ENCODE measurements at places on chromosomes 1 and 21. TPM values are rescaled to one million over a fixed set of nuclear protein-coding genes. Genes with fewer than 3 reads are reported as not detected.
A peak's percentile ranks its signal among the peaks of the same experiment; 100 is the strongest.

DNA sequence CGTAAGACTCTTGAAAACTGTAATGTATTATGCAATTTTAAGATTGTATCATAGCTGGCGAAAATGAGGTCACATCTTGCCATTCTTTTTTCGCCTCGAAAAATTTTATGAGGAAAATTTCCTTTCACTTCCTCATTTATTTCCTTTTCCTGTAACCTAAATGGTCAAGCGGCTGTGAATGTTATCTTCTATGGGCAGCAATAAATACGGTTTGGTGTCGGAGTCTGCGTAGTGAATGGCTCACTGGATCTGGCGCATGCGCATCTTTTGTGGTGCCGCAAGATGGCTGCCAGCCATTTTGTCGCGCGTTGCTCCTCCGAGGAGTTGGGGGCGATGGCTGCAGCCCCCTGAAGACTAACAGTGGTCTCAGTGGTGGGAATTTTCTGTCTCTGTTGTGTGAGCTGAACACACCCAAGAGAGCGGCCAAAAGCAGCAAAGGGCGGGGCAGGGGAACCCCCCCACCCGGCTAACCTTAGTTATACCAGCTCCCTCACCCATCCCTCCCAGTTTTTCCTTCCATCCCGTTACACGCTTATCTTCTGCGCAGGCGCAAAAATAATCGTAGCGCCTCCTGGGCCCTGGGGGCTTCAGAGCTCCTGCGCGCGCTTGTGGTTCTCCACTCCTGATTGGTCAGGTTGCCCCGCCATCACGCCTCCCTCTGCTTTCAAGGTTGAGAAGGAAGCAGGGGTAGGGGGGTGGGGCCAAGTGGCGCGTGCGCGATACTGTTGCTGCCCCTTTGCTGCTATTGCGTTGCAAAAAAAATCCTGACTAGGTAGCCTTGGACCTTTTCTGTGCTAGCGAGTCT is at the start of gene RPRD2:
Gene RPRD2, plus strand, starts transcription at position 722 of the 805 bp plus-strand sequence. CDS start 568 bp downstream, outside the sequence.
- H3K27ac ChIP-seq, result peak within 1 kb of the TSS; percentile 97
- no peaks in the 10 kb centered on the region for H3K27me3 ChIP-seq
- DNase-seq, result peak; percentile 99
- no peaks in the 10 kb centered on the region for H3K36me3 ChIP-seq

GRCh38 chr1:156638189-156638985 is 3.5 kb upstream of the BCAN start:
- H3K4me1 ChIP-seq, result peaks cover 20% of the 10 kb centered on the region
- no peak overlapping the region for H3K27ac ChIP-seq
- H3K27me3 ChIP-seq, result peaks cover 13% of the 10 kb centered on the region
- no peak overlapping the region for H3K4me3 ChIP-seq
- no peak for DNase-seq

Gene FTCD
- total RNA-seq, result not detected

- peak; percentile 74 for DNase-seq
- H3K36me3 ChIP-seq, result no peaks in the 10 kb centered on the region
- no peak overlapping the region for H3K27ac ChIP-seq
- H3K4me3 ChIP-seq, result no peak overlapping the region
Observed at GRCh38 chr21:37710546-37711285, 205.5 kb downstream of the KCNJ6 start.

DNA sequence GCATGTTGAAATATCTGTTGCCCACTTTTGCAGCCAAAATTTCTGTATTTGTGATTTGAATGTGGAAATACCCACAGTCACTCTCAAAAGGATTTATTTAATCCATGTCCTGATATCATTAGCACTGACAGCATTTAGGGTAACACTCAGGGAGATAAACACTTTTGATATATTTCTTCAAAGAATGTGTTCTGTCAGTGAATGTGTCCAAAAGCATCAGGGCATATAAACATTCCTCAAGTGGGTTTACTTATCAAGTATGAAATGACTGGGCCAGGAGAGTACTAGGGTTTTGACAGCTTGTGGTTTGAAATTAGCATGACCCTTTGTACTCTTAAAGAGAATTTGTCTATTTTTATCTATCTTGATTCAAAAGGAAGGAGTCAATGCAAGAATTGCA is 1302.1 kb upstream of the ADGRL2 start:
- DNase-seq, result no peak
- no peaks in the 10 kb centered on the region for H3K27me3 ChIP-seq
- no peak overlapping the region for H3K27ac ChIP-seq
- no peaks in the 10 kb centered on the region for H3K4me1 ChIP-seq

- peak overlapping the region; percentile 74 for H3K27ac ChIP-seq
- DNase-seq, result peak; percentile 85
- H3K27me3 ChIP-seq, result no peaks in the 10 kb centered on the region
- peaks cover 76% of the 10 kb centered on the region for H3K4me1 ChIP-seq
- H3K36me3 ChIP-seq, result no peaks in the 10 kb centered on the region
Observed at GRCh38 chr1:67735806-67736627, 51.0 kb downstream of the GADD45A start.

DNA sequence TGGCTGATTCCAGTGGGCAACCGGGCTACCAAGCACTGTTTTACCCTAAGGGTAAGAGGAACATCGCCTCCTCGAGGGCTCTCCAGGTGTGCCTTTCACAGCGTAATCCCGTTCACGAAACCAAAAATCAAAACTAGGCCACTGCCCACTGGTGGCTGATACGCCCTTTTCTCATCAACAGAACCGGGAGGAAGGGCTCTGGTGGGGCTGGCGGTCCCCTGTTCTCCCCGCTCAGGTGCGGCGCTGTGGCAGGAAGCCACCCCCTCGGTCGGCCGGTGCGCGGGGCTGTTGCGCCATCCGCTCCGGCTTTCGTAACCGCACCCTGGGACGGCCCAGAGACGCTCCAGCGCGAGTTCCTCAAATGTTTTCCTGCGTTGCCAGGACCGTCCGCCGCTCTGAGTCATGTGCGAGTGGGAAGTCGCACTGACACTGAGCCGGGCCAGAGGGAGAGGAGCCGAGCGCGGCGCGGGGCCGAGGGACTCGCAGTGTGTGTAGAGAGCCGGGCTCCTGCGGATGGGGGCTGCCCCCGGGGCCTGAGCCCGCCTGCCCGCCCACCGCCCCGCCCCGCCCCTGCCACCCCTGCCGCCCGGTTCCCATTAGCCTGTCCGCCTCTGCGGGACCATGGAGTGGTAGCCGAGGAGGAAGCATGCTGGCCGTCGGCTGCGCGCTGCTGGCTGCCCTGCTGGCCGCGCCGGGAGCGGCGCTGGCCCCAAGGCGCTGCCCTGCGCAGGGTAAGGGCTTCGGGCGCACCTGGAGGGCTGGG is at the start of gene IL6R:
Gene IL6R, plus strand, starts transcription at position 360 of the 763 bp plus-strand sequence. Its CDS starts 287 bp downstream, at position 647.
- H3K27ac ChIP-seq, result peak within 1 kb of the TSS; percentile 99
- peak; percentile 95 for DNase-seq
- peak within 1 kb of the TSS; percentile 65 for H3K4me3 ChIP-seq
- peaks cover 55% of the 10 kb centered on the region for H3K4me1 ChIP-seq
- no peaks in the 10 kb centered on the region for H3K36me3 ChIP-seq

DNA sequence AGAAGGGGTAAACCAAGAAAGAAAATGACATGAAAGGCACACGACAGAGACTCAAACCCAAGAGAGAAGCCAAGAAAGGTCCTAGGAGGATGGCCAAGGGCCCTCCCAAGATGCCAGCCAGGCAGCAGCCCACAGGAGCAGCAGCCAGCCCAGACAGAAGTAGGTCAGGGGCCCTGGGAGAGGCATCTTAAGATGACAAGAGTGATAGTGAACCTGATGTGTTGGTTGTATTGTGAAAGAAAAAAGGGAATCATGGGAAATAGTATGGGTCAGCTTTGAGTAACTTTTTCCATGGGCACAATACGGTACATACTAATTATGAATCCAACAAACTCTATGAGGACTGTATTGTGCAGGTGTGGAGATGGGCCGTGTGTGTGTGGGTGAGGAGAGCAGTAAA is 3.3 kb downstream of the CCSAP start:
- no peaks in the 10 kb centered on the region for H3K36me3 ChIP-seq
- no peak for DNase-seq
- no peak overlapping the region for H3K4me3 ChIP-seq

- no peak overlapping the region for H3K4me3 ChIP-seq
- no peaks in the 10 kb centered on the region for H3K27me3 ChIP-seq
- H3K27ac ChIP-seq, result no peak overlapping the region
- H3K36me3 ChIP-seq, result no peaks in the 10 kb centered on the region
Observed at GRCh38 chr1:162922201-162922600, 61.2 kb upstream of the CCDC190 start.

Gene MATN1
- not detected for total RNA-seq

Gene AZIN2
- total RNA-seq, result 10.4 TPM

- DNase-seq, result no peak
- no peaks in the 10 kb centered on the region for H3K36me3 ChIP-seq
- peaks cover 21% of the 10 kb centered on the region for H3K4me1 ChIP-seq
- no peaks in the 10 kb centered on the region for H3K27me3 ChIP-seq
- no peak overlapping the region for H3K4me3 ChIP-seq
Observed at GRCh38 chr1:9700340-9700739, 48.8 kb downstream of the PIK3CD start.

DNA sequence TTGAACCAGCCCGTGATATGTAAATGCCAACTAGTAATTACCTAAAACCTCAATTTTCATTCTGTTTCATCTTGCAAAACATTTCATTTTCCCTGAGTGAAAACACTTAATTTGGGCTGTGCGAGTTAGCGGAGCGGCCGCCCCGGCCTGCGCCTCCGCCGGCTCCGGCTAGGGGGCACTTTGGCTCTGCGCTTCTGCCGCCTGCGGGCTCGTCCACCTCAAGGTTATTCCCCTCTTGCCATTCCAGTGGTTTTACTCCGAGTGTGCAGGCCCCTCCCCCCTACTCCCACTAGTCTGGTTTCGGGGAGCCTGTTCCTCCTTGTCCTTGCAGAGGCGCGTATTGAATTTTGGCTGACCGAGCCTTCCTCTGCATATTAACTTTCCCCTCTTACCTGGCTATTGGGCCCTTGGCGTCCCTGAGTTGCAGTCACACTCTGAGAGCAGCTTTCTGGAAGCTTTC is 55.6 kb downstream of the PEX14 start:
- H3K4me3 ChIP-seq, result no peak overlapping the region
- DNase-seq, result peak; percentile 85
- H3K36me3 ChIP-seq, result no peaks in the 10 kb centered on the region

- no peaks in the 10 kb centered on the region for H3K27me3 ChIP-seq
- H3K27ac ChIP-seq, result peak overlapping the region; percentile 97
- peak overlapping the region; percentile 94 for H3K4me3 ChIP-seq
- no peaks in the 10 kb centered on the region for H3K36me3 ChIP-seq
- H3K4me1 ChIP-seq, result peaks cover 31% of the 10 kb centered on the region
Observed at GRCh38 chr1:112395256-112395820, 676 bp upstream of the CTTNBP2NL start.

- peaks cover 75% of the 10 kb centered on the region for H3K36me3 ChIP-seq
- H3K4me3 ChIP-seq, result no peak overlapping the region
- H3K27me3 ChIP-seq, result no peaks in the 10 kb centered on the region
- no peak for DNase-seq
Observed at GRCh38 chr1:12383001-12383400, 153.2 kb downstream of the VPS13D start.

DNA sequence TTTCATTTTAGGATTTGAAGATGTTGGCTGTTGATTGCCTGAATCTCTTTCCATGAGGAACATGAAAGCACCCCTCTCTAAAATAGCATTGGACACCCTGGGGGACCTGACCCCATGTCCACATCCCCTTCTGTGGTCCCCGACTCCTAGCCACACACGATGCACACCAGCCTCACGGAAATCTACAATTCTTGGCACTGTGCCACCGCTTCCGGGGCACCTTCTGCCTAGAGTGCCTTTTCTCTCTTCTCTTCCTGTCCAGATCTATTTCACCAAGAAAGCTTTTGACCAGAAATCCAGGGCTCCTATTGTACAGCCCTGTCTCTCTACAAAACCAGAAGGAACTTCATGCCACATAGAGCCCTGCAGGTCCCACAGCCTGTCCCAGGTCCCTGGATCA is 50.3 kb downstream of the MYSM1 start:
- H3K36me3 ChIP-seq, result no peaks in the 10 kb centered on the region
- no peak overlapping the region for H3K4me3 ChIP-seq
- no peaks in the 10 kb centered on the region for H3K27me3 ChIP-seq
